Foreskin keratinocyte (primary cell): ENCODE measurements at places on chromosomes 11 and 22. TPM values are rescaled to one million over a fixed set of nuclear protein-coding genes. Genes with fewer than 3 reads are reported as not detected.

SLN gene
- not detected in 2 replicates for polyA plus RNA-seq

RASGRP2 gene
- polyA plus RNA-seq: 0.25 and 0.39 TPM in 2 replicates

- no peak for DNase-seq
Observed at GRCh38 chr11:74948546-74948897, 369 bp downstream of the XRRA1 start.

HEPHL1 gene
- 16.6 and 28.2 TPM in 2 replicates for polyA plus RNA-seq

CD3G gene
- polyA plus RNA-seq: not detected in 2 replicates

LMF2 gene
- polyA plus RNA-seq: 56.2 and 65.4 TPM in 2 replicates

DNA sequence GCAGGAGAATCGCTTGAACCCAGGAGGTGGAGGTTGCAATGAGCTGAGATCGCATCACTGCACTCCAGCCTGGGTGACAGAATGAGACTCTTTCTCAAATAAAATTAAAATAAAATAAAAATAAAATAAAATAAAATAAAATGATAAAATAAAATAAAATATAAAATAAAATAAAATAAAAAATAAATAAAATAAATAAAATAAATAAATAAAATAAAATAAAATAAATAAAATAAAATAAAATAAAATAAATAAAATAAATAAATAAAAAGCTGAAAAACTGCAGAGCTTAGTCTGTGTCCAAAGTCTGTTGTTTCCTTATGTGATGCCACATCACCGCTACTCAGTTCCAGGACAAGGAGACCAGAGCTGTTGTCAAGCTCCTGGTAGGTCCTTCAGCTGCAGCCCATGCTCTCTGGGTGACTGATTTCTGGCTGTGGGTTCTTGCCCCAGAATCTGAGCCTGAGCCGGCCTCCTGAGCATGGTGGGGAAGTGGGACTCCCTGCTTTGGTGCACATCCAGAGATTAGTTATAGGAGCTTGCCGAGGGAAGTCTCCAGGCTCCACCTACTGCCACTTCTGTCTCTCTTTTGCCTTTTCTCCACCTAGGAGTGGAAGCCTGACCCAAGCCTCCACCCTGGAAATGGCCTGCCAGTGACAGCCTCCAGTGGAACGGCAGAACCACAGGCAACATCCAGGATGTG is 31.3 kb upstream of the ADA2 start:
- DNase-seq: no peak

GRCh38 chr22:41429232-41429950 is 17.2 kb downstream of the TOB2 start:
- peak; percentile 34 for DNase-seq

C11orf52 gene
- 1.5 and 3.0 TPM in 2 replicates for polyA plus RNA-seq

GRCh38 chr11:109584001-109584972 is 162.3 kb downstream of the C11orf87 start:
- no peak for DNase-seq

BDNF gene
- 0.01 TPM in 1 of 2 replicates, not detected in the other for polyA plus RNA-seq

WNT11 gene
- polyA plus RNA-seq: 0.06 and 0.07 TPM in 2 replicates

DNA sequence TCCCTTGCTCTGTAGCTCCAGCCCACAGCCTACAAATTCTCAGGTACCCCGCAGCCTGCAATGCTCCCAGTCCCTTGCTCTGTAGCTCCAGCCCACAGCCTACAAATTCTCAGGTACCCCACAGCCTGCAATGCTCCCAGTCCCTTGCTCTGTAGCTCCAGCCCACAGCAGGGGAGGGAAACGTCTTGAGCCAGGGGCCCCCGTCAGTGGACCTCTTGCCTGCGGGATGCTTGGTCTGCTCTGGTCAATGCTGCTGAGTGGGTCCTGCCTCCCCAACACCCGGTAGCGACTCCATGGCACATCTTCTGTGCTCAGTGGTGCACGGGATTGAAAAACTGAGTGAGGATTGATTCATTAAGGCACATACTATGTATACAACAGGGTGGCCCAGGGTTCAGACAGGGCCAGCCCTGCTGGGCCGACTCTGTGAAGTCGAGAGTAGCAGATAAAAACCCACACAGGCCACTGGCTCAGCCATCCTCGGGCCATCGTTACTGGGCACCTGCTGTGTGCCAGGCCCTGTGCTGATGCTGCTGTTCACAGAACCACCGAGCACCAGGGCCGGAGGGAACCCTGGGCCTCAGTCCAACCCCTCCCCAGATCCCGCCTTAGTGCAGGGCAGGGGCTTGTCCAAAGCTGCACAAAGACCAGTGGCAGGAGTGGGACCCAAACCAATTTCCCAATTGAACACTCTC is 69.7 kb downstream of the MYO7A start:
- DNase-seq: no peak

GRCh38 chr11:110782616-110783015 is 70.4 kb upstream of the ARHGAP20 start:
- no peak for DNase-seq

DNA sequence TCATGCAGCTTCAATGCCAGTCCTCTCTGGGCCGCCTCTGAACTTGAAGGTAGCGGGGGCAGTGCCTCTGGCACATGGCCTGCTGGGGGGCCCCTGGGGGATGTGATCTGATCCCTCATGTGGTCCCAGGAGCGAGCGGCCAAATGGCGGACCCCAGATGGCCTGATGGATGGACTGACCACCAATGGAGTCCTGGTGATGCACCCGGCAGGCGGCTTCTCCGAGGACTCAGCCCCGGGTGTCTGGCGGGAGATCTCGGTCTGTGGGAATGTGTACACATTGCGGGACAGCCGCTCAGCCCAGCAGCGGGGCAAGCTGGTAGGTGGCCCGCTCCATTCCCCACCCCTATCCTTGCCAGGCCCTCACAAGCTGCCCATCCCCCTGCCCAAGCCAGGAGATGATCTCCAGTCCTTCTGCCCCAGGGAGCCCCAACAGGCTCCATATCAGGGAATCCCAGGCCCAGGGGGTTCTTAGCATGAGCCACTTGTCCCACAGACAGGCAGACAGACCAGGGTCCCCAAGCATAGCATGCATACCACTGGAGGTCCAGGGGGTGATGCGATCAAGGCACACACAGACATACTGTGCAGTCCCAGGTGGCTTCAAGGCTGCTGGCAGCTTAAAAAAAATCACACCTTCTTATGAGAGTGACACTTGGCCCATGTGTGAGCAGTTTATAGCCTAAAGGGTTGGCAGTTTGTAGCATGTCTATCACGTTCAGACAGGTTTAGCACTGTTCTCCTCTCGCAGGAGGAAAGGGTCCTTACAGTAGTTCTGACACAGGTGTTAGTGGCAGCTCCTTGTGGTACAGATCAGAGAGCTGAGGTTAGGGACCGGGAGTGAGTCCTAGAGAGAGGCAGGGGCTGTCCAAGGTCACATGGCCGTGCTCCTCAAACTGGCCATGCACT is 6.4 kb upstream of the DPP3 start:
- DNase-seq: peak; percentile 30

DNA sequence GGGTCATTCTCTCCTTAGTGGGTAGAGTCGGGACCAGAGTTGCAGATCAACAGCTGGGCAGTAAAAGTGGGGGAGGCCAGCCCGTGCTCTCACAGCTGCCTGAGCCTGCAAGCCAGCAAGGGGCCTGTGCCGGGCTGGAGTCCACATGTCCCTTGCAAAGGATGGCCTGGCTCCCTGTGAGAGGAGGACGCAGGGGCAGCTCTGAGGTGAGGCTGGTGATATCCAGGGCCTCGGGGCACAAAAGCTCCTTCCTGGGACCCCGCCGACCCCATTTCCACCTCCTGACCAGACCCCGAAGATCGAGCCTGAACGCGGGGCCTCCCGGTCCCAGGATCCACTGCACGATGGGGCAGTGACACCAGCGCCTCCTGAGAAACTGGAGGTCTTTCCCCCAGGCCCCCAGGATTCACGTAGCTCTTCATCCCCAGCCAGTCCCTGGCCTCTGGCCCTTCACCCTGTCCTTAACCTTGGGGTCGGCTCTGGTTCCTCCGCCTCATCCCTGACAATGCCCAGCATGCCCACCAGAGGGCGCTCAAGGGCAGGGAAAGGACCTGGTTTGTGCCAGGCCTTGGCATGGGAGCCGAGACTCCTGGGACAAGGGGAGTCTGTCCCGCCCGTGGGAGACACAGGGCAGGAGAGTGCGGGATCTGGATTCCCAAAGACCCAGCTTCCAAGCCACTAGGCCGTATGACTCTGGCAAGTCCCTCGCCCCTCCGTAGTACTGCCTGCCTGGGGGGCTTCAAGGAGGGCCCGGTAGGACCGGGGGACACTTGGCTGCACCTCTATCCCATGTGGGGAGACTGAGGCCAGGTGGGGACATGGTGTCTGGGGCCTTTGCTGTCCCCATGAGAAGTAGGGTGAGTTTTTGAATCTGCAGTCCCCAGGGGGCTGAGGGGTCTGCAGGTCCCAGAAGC is 17.8 kb upstream of the WNT7B start:
- DNase-seq: no peak

- no peak for DNase-seq
Observed at GRCh38 chr11:18789942-18790341, 1.7 kb downstream of the PTPN5 start.

ABCG4 gene
- 0.27 and 0.34 TPM in 2 replicates for polyA plus RNA-seq

DNA sequence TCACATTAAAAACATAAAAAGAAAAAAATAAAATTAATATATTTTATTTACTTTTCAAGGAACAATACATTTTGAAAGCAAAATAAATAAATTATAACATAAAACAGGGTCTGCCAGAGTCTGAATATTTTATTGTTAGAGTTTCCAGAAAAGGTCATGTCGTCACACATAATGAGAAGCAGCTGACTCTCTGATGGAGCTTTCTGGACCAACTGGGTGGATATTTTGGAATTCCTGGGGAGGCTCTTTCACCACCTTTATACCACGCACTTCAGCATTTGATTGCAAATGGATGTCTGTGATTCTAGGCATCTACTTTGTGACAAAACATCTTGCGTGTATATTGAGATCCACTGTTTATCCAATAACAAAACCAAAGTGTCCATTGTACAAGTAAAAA is 455.0 kb upstream of the CCDC179 start:
- no peak for DNase-seq

MUC2 gene
- not detected in 2 replicates for polyA plus RNA-seq

DNA sequence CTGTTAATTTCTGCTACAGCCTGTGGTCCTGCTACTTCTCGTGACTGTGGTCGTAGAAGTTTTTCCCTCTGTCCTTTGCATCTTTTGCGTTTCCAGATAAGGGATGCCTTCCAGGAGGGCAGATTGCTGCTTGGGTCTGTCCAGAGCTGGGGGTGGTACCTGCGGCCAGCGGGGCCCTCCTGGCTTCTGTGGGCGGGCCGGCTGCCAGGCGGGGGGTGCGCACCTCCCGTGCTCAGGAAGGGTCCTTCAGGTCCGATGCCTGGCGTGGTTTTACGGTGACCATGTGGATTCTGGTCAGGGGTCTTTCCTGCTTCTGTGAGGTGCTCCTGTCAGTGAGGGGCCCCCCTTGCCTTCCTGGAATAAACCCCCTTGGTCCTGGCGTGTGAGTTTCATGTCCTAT is 84.8 kb downstream of the KCNQ1 start:
- DNase-seq: no peak

DNA sequence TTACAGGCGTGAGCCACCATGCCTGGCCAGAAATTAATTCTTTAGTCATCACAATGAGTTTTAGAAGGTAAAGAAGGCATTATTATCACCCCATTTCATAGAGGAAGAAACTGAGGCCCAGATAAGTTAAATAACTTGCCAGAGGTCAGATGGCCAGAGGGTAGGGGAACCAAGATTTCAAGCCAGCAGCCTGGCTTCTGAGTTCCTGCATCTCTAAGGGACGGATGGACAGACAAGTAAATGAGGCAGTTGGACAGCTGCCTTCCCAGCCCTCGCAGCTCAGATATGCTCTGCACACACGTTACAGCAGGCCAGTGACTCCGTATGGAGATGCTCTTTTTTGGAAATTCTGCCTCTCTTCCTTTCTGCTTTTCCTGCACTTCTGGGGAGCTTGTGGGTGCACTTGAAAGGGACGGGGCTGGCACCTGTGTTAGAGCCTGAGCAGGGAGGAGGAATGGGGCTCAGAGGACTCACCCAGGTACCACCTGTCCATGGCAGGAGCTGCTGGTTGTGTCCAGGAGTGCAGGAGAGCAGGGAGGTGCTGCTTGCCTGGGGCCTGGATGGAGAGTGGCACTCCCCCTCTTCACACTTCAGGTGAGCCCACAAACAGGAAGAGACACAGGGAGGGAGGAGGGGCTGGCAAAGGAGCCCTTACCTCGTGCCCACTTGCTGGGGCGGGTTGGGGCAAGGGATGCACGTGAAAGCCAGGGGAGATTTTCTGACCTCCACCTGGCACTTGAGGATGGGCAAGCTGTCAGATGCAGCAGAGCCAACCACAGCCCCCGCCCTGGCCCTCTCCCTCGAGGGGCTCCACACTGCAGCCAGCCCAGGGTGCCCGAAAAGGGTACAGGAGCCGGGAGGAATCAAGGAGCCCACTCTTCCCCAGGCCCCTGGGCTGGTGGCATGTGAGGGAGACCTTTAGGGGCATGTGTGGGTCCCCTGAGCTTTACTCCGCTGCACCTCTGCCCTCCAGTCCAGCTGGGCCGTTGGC is 3.3 kb upstream of the FXYD2 start:
- DNase-seq: no peak

GRCh38 chr11:128653801-128654231 is 40.1 kb upstream of the FLI1 start:
- DNase-seq: peak; percentile 78

- no peak for DNase-seq
Observed at GRCh38 chr22:40855071-40855978, 1.1 kb downstream of the ST13 start.

NRGN gene
- 10.6 and 11.1 TPM in 2 replicates for polyA plus RNA-seq

RFPL1 gene
- polyA plus RNA-seq: not detected in 2 replicates

- no peak for DNase-seq
Observed at GRCh38 chr22:46138058-46138797, 12.1 kb upstream of the PPARA start.

TPBGL gene
- polyA plus RNA-seq: 0.01 TPM in 1 of 2 replicates, not detected in the other

DNA sequence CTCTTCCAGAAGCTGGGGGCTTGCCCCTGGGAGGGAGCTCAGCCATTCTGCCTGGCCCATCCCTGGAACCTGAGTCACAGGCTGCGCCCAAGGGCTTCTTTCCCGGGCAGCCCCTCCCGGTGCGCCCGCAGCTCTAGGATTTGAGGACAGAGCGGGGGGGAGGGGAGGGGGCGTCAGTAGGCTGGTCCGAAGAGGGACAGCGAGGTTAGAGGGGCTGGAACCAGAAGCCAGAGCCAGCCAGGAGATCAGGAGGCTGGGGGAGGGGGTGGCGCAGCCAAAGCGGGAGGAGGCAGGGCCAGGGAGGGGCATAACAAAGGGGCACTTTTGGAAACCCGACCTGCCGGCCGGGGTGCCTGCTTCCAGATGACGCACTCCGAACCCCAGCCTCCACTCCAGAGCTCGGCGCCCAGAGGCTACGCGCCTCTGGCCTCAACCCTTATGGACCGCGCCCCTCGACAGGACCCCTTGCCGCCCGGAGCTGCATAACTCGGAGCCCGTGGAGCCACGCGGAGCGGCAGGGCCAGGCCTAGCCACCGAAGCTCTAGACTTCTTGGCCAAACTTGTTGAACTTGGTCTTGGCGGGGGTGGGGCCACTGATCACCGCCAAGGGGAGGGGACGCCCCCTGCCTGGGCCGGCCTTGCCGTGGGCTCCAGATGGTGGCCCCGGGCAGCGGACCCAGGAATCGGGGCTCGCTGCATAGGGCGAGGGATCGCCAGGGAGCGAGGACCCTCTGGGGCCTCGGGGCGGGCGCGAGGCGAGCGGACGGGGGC is 744 bp downstream of the PACSIN3 start:
- DNase-seq: no peak

MRTFA gene
- 17.0 and 18.6 TPM in 2 replicates for polyA plus RNA-seq

OR8J3 gene
- not detected in 2 replicates for polyA plus RNA-seq

GRCh38 chr11:119110439-119110838 is 3.3 kb downstream of the C2CD2L start:
- DNase-seq: no peak

HINFP gene
- 8.7 and 8.9 TPM in 2 replicates for polyA plus RNA-seq
